ENCODE measurements at places on chromosomes 12 and 14.

DNA sequence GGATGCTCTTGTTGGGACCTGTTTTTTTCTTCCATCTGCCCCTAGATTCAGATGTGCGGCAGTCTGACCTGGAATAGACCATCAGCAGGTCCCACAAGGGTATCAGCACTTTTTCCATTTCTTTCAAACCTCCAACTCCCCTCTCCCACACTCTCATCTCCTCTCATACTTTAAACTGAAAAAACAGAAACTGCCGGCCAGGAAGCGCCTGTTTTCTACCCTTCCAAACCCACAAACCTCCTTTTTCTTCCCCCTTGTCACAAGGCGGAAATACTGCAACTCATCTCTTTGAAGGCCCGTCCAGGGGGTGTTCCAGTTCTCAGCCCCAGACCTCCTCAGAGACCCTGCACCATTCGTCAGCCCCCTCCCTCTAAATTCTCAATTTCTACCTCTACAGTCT is 62.5 kb upstream of the FKBP4 start:
- no peak for DNase-seq

DNA sequence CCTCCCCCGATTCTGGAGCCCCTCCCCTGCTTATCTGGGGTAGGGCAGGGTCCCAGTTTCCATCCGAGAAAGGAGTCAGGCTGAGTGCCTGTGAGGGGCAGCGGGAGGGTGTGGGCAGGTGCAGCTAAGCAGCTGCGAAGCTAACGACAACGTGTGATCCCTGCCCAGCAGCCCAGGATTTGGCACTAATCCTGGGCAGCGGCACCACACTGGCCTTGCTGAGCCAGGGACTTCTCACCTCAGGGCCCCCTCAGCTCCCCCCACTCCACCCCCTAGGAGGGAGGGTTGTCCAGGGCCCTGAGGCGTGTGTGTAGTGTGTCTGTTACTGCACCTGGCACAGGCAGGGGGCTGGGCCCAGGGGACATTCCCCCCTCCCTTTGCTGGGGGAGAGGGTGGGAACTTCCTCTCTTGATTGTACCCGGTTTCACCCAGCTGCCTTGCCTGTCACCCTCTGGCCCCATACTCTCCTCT is 1.8 kb downstream of the SMIM41 start:
- no peak for DNase-seq

DNA sequence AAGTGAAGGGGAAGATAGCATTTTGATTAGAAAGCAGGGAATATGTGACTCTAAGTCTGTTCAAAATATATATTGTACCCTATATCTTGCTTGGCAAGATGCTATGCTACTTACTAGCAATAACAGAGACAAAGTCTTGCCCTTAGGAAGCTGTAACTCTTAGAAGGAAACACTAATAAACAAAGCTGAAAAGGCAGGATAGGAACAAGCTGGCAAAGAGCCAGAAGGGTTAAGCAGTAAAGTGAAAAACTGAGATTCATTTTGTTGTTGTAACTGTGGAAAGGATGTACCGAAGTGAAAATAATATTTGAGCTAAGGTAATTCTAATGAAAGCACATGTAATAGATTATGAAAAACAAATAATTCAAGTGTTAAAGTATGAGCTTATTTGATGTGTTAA is 527.1 kb upstream of the FLRT2 start:
- DNase-seq = no peak

DNA sequence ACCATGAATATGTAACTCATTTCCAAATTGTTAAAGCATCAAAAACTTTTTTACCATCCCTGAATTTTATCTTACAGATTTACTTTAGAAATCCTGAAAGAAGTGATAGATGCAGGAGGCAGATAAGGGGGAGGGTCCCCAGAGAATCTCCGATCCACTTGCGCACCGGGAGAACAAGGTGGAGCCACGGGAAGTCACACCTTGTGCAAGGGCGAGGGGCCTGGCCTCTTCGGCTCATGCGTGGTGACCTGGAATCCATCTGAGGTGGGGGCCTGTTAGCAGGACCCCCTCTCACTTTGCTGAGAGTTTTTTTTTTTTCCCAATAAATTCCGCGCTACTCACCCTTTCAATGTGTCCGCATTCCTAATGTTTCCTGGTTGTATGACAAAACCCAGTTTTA is 80.2 kb upstream of the CDKN3 start:
- no peak for DNase-seq

- DNase-seq = no peak
These were observed 311.7 kb upstream of the RTL1 start for GRCh38 chr14:101215266-101215665.

DNA sequence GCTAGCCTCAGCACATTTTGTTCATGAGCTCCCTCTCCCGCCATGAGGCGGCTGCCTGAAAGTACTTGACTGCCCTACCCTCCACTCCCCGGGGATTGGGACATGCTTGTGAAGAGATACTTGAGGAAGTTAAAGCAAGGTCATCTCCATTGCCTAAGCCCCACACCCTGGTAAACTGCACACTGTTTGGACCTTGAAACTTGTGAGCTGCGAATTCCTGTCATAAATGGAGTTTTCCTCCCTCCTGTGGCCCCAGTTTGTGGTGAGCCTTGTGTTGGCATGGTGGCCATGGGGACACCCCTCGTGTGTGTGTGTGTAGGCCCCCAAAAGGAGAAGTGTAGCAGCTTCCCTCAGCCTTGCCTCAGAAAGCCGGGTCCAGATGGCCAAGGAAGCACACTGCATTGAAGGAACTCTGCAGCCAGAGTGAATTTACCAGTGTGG is 395.5 kb downstream of the ZFP36L1 start:
- DNase-seq = no peak

DNA sequence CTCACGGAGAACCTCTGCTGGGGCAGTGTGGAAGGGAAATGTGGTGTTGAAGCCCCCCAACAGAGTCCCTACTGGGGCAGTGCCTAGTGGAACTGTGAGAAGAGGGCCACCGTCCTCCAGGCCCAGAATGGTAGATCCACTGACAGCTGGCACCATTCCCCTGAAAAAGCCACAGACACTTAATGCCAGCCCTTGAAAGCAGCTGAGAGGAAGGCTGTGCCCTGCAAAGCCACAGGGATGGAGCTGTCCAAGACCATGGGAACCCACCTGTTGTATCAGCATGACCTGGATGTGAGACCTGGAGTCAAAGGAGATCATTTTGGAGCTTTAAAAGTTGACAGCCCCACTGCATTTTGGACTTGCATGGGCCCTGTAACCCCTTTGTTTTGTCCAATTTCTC is 363.5 kb upstream of the PRICKLE1 start:
- no peak for DNase-seq

DNA sequence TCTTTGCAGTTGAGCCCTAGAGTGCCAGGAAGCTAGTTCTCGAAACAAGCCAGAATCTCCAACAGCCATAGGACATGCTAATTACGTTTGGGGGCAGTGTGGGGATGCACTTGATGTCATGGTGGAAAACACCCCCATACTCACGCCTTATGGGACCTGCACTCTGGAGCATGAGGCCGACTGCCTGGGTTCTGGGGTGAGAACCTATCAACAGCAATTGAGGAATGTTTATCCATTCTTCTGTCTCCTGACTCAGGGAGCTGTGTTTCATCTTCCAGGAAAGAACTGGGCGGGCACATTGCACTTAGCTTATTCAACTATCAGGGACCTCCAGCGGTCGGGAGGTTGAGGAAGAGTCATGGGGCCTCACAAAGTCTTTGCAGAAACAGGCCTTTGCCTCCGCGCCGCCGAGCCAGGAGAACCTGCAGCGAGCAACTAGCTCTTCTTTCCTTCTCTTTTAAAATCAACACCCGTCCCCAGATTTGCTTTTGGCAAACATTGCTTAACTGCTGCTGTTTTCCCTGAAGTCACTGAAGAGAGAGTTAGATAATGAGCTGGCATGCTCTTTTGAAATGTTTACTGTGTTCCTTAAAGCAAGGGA is 226.1 kb upstream of the DIO3 start:
- no peak for DNase-seq

DNA sequence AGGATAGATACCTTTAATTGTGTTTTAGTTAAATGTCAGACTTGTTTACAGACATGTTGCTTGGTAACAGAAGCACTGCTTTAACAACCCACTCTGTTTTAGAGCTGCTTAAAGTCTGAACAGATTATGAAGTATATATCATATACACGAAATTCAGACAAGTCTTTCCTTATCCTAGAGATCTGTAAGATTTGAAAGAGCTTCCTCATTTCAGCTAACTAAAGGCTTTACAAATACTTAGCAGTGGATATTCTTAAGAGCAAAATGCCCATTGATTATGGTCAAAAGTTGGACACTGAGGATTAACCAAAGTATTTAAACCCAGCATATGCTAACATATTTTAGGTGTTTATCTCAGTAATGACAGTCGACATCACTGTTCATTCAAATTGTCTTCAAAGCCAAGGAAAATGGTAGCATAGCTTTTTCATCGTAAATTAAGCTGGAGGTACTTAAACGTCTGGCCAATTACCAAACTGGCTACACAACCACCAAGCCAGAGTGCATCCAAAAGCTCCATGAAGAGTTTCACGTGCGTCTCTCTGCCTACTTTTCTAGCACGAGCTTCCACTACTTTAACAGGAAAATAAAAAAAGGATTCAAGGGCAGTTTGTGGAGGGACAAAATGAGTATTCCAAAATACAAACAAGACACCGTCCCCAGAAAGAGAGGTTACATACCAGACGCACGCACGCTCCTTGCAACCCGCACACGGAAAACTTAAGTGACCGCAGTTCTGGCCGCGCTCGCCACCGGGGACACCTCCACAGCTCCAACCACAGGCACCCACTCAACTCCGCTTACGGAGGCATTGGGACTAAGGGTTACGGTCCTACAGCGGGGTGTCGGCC is 565 bp downstream of the CEP83 start:
- no peak for DNase-seq

- no peak for DNase-seq
These were observed 89.2 kb downstream of the ARF6 start for GRCh38 chr14:49982082-49982481.

DNA sequence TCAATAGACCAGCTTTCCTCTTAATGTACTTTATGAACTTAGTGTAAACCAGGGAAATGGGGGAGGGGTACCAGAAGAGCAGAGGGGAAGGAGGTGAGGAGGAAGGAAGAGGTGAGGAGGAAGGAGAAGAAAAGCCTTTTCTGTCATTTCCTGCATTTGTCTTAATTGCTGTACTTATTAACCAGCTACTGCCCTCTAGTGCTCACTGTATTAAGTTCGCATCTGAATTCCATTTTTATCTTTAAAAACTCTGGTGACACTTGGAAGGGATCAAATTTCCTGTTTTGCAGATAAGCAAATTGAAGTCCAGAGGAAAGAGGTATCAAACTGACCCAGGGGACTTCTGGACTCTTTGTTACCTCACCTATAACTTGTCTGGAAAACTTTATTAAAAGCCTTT is 22.2 kb downstream of the MANSC1 start:
- no peak for DNase-seq

DNA sequence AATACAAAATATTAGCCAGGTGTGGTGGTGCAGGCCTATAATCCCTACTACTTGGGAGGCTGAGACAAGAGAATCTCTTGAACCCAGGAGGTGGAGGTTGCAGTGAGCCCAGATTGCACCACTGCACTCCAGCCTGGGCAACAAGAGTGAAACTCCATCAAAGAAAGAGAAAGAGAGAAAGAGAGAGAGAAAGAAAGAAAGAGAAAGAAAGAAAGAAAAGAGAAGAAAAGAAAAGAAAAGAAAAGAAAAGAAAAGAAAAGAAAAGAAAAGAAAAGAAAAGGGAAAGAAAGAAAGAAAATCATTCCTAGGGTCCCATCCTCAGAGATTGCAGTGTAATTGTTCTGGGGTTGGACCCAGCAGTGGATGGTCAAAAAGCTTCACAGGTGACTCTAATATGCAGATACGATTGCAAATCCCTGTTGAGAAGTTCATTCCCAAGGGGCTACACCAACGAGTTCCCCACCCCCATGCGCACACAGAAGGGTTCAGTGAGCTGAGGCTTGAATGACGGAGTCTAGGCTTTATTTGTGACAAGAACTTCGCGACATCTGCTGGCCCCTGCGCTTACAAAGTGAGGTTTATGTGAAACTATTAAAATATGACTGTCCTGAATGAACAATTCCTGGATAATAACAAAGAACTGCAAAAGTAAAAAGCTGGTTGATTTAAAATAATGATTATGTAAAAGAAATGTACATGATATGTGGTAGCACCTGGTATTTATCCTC is 17.4 kb upstream of the RNASE12 start:
- DNase-seq = no peak

DNA sequence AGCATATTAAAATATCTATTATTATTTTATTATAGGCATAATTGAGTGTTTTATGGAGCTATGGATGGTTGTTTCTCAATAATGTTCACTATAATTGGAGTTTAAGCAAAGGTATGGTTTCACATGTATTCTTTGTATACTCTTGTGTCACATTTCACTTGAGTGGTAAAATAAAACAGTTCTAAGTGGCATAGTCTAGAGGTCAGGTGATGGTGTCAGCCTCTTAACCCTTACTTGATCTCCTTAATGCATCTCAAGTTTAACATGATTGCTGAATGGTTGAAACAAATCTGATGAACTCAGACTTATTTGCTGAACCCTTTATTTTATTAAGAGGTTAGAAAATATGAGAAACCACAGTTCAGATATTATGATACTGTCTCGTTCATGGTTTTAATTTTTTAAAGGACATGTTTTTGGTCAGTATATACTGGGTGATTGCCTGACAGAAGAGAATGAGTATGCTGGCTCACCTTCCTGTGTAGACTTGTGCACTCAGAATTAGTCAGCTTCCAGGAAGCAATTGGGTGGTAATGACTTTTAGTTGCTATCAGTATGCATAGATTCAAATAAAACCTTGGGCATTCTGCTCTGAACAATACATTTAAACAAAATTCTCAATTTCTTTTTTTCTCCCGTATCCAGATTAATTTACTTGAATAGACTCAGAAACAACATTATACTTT is 464.6 kb downstream of the PCNX1 start:
- no peak for DNase-seq

- DNase-seq = no peak
These were observed 100.7 kb upstream of the SFSWAP start for GRCh38 chr12:131610181-131610580.

GRCh38 chr12:10175846-10176636 is 2.8 kb upstream of the TMEM52B start:
- DNase-seq = no peak

GRCh38 chr12:17680220-17680619 is 409.8 kb downstream of the RERGL start:
- no peak for DNase-seq

GRCh38 chr14:89504602-89505313 is 87.7 kb upstream of the FOXN3 start:
- DNase-seq = peak; percentile 54

DNA sequence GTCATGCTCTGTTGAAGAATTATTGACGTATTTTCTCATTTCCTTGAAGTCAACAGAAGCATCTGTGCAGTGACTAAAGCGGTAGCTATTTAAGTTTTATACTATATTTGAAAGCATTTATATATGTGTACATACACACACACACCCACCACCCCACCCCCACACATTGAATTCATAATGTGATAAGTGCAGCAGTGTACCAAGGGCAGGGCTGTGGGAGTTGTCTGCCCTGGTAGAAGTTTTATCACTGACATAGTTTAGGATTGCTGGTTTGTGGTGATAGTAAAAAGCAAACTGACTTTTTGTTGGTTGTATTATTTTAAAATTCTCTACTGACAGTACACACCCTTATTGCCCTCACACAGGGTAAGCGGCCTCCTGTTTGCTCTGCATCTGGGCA is 39.1 kb downstream of the GAS2L3 start:
- DNase-seq = no peak

- DNase-seq = no peak
These were observed 17.1 kb upstream of the SP7 start for GRCh38 chr12:53353257-53353655.

All from activated T-cell treated with anti-CD3 and anti-CD28 coated beads, Interleukin-2, amount 50 U/mL, for 48 hours (primary cell).